Breast epithelium (tissue), 4 donors: ENCODE measurements at places on chromosomes 12 and 14.

DNA sequence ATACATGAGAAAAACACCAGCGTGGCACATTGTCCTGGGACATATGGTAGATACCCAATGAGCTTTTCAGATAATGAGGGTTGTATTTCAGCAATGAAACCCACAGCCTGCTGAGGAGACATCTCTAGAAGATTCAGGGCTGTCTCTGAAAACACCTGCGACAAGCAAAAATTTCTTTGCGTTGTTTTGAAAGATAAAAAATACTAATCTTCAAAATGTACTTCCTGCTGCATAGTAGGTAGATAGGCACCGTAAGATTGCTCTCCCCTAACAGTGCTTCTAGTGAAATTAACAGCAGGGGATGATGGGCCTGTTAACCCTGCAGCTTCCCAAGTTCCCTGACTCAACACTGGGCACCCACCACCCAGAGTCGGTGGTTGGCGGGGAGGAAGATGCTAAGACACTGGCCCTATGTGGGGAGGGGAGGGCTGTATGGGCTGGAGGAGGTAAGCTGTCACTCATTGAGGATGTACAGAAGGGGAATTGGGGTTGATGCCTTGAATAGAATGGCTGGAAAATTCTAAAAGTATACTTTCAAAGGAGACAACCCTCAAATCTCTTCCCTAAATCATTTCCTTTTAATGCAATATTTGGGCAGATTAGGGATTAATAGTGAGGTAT is 20.0 kb downstream of the ZFP36L1 start:
- DNase-seq = no peak

GRCh38 chr12:47604221-47604873 is 101.5 kb downstream of the RPAP3 start:
- DNase-seq = no peak

GRCh38 chr14:76352639-76353281 is 23.2 kb upstream of the ESRRB start:
- no peak for DNase-seq

GRCh38 chr12:549476-550082 is 89.8 kb downstream of the B4GALNT3 start:
- DNase-seq = no peak

- no peak for DNase-seq
Observed at GRCh38 chr12:93438266-93439050, 3.3 kb downstream of the UBE2N start.

DNA sequence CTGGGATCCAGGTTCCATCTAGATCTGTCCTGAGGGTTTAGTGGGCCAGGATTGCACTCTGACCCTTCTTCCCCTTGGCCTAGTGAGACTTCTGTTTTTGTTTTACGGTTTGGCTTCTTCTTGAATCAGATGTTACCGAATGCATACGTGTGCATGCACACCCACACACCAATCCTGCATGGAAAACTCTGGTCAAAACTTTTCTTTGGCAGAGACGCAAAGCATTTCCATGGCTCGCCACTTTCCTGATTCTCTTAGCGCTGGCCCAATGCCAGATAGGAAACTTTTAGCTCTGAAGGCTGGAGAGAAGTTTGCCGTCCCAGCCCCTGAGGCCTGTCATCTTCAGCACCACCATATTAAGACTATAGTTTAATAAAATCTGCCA is 67.4 kb upstream of the ACTN1 start:
- peak; percentile 49 for DNase-seq

GRCh38 chr12:57726151-57726883 is 12.2 kb downstream of the AGAP2 start:
- DNase-seq = peak; percentile 89

DNA sequence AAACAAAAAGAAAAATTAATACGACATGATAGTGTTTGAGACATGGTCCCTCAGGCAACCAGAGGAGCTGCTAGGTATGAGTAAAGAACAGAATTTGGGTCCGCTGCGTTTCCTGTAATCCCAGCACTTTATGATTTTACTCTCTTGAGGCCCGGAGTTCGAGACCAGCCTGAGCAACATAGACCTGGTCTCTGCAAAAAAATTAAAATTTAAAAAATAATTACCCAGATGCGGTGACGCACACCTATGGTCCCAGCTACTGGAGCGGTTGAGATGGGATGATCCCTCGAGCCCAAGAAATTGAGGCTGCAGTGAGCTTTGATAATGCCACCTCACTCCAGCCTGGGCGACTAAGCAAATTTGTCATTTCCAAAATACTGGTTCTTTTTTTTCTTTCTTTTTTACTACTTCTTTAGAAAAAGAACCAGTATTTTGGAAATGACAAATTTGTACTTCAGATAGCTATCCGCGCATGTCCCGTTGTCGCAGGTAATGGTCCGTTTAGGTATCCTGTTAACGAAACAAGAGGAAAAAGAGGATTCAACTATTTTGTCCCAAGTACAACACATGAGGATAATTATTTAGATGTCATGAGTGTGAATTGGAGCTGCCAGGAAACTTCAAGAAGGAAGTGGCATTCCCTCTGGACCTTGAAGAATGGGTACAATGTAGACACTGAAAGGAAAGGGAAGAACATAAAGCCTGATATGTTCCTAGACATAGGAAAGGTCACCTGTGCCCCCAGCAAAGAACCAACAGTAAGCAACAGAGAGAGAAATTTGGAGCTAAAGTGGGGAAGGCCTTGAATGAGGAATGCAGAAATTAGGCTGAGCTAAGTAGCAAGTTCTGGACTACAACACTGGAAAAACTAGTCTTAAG is 1.2 kb upstream of the HECTD1 start:
- no peak for DNase-seq

DNA sequence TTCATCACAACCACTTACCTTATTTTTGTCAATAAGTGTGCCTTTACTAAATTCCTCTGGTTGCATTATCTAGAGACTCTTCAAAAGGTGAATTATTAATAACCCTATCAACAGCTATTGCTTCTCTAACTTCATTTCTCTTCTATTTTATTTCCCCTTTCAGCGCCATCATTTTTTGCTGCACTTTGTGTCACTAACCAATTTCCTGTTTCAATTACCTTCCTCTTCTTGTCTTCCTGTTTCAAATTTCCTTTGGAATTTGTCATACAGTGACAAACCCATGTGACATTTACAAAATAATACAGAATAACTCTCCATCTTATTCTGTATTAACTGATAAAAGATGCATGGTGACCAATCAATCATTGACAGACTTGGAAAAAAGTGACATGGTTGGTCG is 12.2 kb upstream of the CLEC2A start:
- DNase-seq = no peak

DNA sequence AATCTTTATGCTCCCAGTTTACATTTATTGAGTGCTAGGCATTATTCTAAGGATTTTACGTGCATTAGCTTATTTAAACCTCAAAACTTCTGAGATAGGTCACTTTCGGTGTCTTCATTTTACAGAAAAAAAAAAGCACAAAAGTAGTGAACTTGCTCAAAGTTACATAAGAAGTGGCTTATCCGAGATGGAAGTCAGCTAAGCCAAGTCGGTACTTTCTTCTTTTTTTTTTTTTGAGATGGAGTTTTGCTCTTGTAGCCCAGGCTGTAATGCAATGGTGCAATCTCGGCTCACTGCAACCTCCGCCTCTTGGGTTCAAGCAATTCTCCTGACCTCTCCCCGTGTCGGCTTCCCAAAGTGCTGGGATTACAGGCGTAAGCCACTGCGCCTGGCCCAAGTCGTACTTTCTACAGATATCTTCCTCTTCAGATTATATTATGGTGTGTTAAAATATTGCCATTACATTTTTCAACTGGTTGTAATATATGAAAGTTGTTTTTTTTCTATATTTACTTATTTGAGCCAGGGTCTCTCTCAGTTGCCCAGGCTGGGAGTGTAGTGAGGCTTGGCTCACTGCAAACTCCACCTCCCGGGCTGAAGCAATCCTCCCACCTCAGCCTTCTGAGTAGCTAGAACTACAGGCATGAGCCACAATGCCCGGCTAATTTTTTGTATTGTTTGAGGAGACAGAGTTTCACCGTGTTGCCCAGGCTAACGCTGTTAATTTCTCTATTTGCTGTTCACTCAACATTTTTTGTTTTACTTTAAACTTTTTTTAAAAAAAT is 8.9 kb downstream of the DPPA3 start:
- DNase-seq = no peak

GRCh38 chr14:37637341-37637740 is 41.9 kb downstream of the TTC6 start:
- no peak for DNase-seq

- no peak for DNase-seq
Observed at GRCh38 chr12:47207829-47208248, 128.1 kb upstream of the AMIGO2 start.

- no peak for DNase-seq
Observed at GRCh38 chr12:26961803-26962202, 23.5 kb downstream of the FGFR1OP2 start.

DNA sequence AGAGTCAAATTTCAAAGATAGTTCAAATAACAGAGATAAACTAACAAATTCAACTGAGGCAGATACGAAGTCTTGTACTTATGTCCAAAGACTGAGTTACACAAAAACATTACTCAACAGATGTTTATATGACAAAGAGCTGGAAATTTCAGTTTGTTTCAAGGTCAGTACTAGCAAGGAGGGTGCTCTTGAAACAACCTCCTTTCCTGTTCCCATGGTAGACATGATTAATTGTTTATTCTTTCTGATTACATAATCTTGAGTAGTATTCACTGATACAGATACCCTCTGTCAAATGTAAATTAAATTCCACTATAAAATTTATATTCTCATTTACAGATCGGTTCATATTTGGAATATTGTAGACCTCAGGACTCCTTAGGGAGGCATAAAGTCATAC is 23.4 kb downstream of the TSPAN8 start:
- DNase-seq = no peak

- no peak for DNase-seq
Observed at GRCh38 chr12:87642245-87642644, 387.0 kb downstream of the C12orf50 start.

GRCh38 chr14:52029881-52030280 is 39.0 kb downstream of the NID2 start:
- DNase-seq = no peak

GRCh38 chr14:99230208-99231151 is 41.5 kb downstream of the BCL11B start:
- DNase-seq = peak; percentile 24

DNA sequence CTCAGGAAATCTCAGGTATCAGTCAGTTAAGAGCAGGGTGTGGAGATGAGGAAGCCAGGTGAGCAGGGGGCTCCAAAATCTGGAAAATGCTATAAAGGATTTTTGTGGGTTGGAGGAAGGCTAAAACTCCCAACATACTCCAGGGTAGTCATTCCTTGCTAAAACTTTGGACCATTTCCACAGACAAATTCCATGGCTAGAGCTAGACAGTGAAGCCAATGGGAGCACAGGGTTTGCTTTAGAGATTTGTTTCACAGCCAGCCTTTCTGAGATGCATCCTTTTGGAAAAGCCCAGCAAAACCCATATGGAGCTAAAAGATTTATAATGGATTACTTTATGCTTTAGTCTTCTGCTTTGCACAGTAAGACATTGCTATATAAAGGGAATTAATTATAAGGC is 146.5 kb downstream of the SAMD4A start:
- no peak for DNase-seq

DNA sequence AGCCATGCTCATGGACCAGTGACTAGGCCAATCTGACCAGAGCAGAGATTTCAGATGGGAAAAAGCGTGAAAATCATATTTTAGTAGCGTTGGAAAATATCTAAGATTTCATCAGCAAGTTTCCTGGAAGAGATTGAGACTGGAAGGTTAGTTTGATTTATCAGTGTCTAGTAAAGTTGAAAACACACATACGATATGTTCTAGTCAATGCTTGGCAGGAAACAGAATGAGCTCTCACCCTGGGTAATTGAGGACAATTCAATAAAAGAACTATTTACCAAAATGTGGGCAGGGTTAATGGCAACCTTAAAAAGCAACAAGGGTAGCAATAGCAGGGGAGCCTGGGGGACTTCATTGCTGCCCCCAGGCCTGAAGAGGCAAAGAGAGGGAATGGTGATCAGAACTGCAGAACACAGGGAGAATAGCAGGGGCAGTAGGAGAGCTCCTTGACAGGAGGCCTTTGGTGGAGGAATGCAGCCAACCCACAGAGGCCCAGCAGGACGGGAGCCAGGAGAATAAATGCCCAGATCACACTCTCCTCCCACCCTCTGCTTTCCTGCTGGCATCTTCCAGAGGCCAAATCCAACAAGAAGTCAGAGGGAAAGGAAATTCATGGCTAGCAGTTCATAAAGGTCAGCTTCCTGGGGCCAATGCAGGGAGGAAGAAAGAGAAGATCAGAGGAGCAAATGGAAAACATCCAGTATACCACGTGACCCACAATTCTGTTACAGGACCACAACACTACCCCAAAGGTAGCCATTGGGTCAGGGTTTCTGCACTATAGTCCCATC is 27.6 kb upstream of the LRP6 start:
- DNase-seq = no peak

GRCh38 chr12:112283546-112283945 is 98.7 kb downstream of the HECTD4 start:
- no peak for DNase-seq

DNA sequence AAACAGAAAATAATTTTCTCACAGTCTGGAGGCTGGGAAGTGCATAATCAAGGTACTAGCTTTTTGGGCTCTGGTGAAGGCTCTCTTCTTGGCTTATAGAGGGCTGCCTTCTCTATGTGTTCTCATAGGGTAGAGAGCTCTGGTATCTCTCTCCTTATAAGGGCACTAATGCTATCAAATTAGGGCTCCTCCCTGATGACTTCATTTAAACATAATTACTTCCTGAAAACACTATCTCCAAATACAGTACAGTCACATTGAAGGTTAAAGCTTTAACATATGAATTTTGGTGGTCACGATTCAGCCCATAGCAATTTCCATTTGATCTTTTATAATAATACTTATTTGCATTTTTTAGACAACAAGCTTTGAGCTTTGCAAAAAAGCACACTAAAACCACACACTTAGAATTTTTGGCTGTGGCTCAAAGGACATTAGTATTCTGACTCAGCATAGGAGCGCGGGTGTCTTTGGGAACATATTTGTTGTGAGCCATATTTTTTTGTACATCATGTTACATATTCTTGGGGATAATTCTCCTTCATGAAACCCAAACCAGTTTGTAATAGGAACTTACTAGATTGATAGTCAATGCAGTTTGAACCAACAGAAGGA is 808.1 kb upstream of the FBXO33 start:
- DNase-seq = no peak

GRCh38 chr12:115869604-115870003 is 407.9 kb downstream of the MED13L start:
- DNase-seq = no peak

- DNase-seq = no peak
Observed at GRCh38 chr14:24941719-24942118, 108.2 kb downstream of the STXBP6 start.

- peak; percentile 24 for DNase-seq
Observed at GRCh38 chr12:109738878-109739665, 25.4 kb downstream of the FAM222A start.

DNA sequence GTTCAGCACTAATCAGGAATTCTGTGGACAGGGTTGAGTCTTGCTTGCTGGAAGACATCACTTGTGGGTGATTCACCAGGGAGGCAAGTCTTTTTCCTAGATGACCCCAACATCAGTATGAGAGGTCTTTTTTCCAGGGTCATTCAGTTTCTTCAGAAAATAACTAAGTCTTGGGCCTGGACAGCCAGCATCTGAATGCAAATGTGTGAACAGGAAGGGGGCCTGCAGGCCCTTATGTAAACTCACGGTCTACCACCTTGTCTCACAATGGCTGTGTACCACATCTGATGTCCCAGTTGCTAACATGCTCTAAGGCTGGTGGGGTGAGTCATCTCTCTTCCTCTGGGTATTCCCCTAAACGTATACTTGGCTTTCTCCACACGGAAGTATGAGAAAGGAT is 79.2 kb downstream of the HECTD4 start:
- no peak for DNase-seq

GRCh38 chr12:106987846-106988245 is 900 bp upstream of the MTERF2 start:
- DNase-seq = no peak
